Neural crest cell (in vitro differentiated cells): ENCODE measurements at places on chromosomes 1 and 21. TPM values are rescaled to one million over a fixed set of nuclear protein-coding genes. Genes with fewer than 3 reads are reported as not detected.

The SSU72 gene
- total RNA-seq: 132 and 134 TPM in 2 replicates

The ALX3 gene
- 0.21 TPM in 1 of 2 replicates, not detected in the other for total RNA-seq

The SUSD4 gene
- total RNA-seq: 0.20 and 0.56 TPM in 2 replicates

The KIF17 gene
- 1.1 and 1.6 TPM in 2 replicates for total RNA-seq

The SDE2 gene
- 18.1 TPM in 2 replicates for total RNA-seq

The AMY2A gene
- total RNA-seq: not detected in 2 replicates

The CAPN9 gene
- 2.0 and 4.0 TPM in 2 replicates for total RNA-seq

The NBPF6 gene
- not detected in 2 replicates for total RNA-seq

The FCRL3 gene
- not detected in 2 replicates for total RNA-seq

The PRUNE1 gene
- total RNA-seq: 16.6 and 22.5 TPM in 2 replicates

The S1PR1 gene
- 20.9 and 21.6 TPM in 2 replicates for total RNA-seq

The FCRL6 gene
- not detected in 2 replicates for total RNA-seq

The PLEKHG5 gene
- total RNA-seq: 28.9 and 31.7 TPM in 2 replicates

The LDLRAP1 gene
- 18.8 and 20.7 TPM in 2 replicates for total RNA-seq

The TRIM67 gene
- total RNA-seq: 1.6 and 1.9 TPM in 2 replicates

The GRIK3 gene
- 1.6 and 2.4 TPM in 2 replicates for total RNA-seq

The ADORA3 gene
- not detected in 2 replicates for total RNA-seq

The FCRL1 gene
- total RNA-seq: not detected in 2 replicates

The MSH4 gene
- 0.34 and 0.56 TPM in 2 replicates for total RNA-seq

The CLIC6 gene
- total RNA-seq: 0.19 and 0.25 TPM in 2 replicates

The ETV3L gene
- total RNA-seq: 0.19 and 0.23 TPM in 2 replicates

The CFAP298 gene
- total RNA-seq: 44.7 and 46.3 TPM in 2 replicates

The IPO13 gene
- total RNA-seq: 37.7 and 44.1 TPM in 2 replicates

The MUTYH gene
- 61.9 and 68.2 TPM in 2 replicates for total RNA-seq

The CA6 gene
- not detected in 2 replicates for total RNA-seq

The S100B gene
- total RNA-seq: 29.9 and 37.3 TPM in 2 replicates

The PADI6 gene
- not detected in 2 replicates for total RNA-seq

The LCE3D gene
- not detected in 2 replicates for total RNA-seq

The CNST gene
- 20.5 and 21.6 TPM in 2 replicates for total RNA-seq

The PLA2G2A gene
- total RNA-seq: not detected in 2 replicates

The AKR7A3 gene
- total RNA-seq: 2.0 and 2.1 TPM in 2 replicates

The CAMK2N1 gene
- total RNA-seq: 31.4 and 34.7 TPM in 2 replicates

The FCGR3A gene
- not detected in 2 replicates for total RNA-seq

The ITPKB gene
- 12.7 and 13.7 TPM in 2 replicates for total RNA-seq

The KRTAP19-3 gene
- not detected in 2 replicates for total RNA-seq

The FH gene
- 91.4 and 93.2 TPM in 2 replicates for total RNA-seq

The LENEP gene
- 1.9 and 2.5 TPM in 2 replicates for total RNA-seq

The CTSE gene
- not detected in 2 replicates for total RNA-seq

The MYBPH gene
- not detected in 2 replicates for total RNA-seq

The IL20 gene
- total RNA-seq: not detected in 2 replicates

The LHX4 gene
- total RNA-seq: 0.91 and 0.96 TPM in 2 replicates

The COX20 gene
- 24.0 and 25.7 TPM in 2 replicates for total RNA-seq

The FALEC gene
- total RNA-seq: 1.2 and 1.3 TPM in 2 replicates

The SAMSN1 gene
- not detected in 2 replicates for total RNA-seq

The CFHR3 gene
- total RNA-seq: 0.82 and 0.86 TPM in 2 replicates

The ACKR1 gene
- total RNA-seq: 0.98 and 1.1 TPM in 2 replicates

The ASB17 gene
- not detected in 2 replicates for total RNA-seq

The LINGO4 gene
- total RNA-seq: not detected in 2 replicates

The CPTP gene
- 18.9 and 19.8 TPM in 2 replicates for total RNA-seq
